Suprapubic skin (tissue), 4 donors: ENCODE measurements at places on chromosomes 2 and 18. TPM values are rescaled to one million over a fixed set of nuclear protein-coding genes. Genes with fewer than 3 reads are reported as not detected.

- DNase-seq = no peak
Observed at GRCh38 chr18:10225300-10225699, 229.1 kb upstream of the APCDD1 start.

DNA sequence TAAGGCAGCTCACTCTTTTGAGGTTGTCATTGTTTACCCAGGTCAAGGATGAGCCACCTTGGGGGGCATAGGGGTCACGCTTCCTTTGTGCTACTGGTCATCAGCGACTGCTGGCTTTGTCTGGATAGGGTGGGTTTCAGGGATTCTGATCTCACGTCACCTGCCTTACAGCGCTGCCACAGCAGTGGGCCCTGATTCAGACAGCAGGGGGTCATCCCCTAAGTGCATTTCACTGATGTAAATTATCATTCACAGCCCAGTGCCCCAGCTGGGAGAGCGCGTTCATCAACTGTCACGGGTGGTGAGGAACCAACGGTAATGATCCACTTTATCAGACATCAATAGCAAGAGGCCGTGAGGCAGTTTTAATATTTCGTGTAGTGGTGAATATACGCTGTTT lies 291.2 kb downstream of the NEDD4L start:
- no peak for DNase-seq

DNA sequence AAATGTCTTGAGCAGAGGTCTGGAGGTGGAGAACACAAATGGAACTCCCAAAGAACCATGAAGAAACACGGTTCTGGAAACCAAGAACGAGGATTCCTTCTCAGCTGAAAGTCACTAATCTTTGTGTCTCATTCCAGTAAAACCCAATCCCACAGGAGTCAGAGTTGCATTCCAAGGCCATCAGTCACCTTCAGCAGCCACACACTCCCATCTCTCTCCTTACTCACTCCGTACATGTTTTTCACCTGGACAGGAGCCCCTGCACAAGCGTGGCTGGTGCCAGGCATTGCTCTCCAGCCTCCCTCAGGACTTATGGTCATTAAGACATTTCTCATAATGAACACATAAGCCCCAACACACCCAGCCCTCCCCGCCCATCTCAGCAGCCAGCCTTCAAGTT lies 175.4 kb upstream of the SIX2 start:
- no peak for DNase-seq

- DNase-seq = no peak
Observed at GRCh38 chr18:31576670-31577069, 15.0 kb upstream of the TTR start.

DNA sequence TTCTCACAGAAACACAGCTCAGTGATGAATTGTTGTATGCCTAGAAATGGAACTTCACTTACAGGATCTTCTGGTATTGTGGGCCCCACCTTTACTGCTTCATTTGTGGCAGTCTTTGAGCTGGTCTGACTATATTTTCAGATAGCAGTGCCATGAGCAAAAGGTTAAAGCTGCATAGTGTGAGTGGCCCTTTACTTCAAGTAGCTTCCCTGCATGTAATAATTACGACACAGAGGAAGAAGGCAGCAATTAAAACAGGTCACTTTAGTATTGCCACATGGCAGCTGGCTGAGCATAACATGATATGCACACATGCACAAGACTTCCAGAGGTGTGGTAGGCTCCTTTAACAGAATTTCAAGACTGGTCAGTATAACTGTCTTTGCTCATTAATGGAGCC lies 426.3 kb upstream of the ZEB2 start:
- DNase-seq = no peak

DNA sequence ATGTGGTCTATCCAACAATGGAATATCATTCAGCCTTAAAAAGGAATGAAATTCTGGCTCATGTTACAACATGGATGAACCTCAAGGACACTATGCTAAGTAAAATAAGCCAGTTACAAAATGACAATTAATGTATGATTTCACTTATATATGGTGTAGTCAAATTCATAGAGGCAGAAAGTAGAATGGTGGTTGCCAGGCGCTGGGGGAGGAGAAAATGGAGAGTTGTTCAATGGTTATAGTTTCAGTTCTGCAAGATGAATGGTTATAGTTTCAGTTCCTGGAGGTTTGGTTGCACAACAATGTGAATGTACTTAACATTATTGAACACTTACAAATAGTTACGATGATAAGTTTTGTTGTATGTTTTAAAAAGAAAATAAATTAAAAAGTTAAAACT lies 79.2 kb upstream of the IL1R2 start:
- no peak for DNase-seq

DNA sequence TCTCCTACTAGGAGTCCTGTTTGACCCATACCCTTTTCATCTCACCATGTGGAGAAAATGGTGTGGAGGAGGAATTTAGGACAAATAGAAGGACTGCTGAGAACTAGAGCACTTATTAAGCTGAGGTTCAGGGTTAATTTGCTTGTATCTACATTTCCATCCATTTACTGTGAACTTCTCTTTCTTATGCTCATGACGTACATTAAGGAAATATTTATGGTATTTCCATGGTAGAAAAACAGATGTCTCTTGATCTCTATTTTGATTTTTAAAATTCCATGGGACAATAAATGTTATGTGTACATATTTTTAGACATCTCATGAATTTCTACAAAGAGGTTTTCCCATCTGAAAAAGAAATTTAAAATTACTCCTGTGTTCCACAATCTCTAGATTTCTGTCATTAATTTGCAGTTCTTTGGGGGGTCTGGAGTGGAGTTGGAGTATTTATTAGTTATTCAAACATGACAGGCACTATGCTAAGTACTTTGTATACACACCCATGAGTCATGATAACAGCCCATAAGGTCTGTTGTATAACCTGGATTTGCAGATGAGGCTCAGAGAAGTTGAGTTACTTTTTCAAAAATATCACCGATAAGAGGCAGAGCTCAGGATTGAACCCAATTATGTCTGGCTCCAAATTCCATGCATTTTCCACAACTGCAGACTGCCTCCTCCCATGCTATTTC lies 112.6 kb downstream of the COPS8 start:
- DNase-seq = no peak

DNA sequence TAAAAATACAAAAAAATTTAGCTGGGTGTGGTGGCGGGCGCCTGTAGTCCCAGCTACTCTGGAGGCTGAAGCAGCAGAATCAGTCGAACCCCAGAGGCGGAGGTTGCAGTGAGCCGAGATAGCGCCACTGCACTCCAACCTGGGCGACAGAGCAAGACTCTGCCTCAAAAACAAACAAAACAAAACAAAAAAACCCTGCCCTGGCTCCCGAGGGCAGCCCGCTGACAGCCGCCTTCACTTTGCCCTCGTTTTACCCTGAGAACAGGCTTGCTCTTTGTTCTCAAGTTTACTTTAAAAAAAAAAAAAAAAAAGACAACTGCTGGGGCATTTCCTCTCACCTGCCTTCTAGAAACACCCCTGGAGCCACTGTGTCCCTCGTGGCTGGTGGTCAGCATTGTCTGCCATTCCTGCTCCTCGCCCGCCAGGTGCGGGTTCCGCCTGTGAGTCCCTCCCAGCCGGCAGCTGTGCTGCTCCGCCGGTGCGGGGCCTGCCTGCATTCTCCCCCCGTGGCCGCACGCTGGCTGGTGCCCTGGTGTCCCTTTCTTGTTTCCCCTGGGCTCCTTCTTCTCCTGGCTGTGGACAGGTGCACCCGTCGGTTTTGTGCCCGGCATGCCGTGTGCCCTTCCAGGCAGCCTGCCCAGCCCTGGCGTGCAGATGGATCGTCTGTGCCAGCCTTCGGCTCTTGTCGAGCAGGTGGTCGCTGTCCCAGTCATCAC lies 105.7 kb downstream of the USP40 start:
- DNase-seq = no peak

GRCh38 chr2:99377879-99378278 lies 40.7 kb downstream of the EIF5B start:
- DNase-seq = no peak

GRCh38 chr18:6373187-6373586 lies 41.5 kb downstream of the L3MBTL4 start:
- DNase-seq = no peak

DNA sequence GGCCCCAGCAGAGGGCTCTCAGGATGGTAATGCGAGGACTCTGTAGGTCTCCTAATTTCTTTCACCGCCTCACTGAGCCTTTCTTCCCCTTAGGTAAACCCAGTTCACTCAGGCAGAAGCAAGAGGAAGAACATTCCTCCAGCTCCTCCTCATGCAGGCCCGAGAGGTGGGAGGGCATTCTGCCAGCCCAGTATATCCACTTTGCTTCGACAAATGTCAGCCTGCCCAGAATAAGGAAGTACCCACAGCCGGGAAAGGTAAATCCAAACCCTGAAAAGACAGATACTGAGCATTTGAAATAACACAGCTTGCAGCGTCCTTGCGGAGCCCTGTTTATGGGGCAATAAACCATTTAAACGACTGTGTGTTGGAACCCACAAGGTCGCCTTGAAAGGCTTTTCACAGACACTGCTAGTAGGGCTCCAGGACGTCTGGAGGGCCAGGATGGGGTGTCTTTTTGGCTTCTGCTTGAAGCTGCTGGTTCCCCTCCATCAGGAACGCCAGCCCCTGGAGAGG lies 63.0 kb upstream of the STPG4 start:
- no peak for DNase-seq

DNA sequence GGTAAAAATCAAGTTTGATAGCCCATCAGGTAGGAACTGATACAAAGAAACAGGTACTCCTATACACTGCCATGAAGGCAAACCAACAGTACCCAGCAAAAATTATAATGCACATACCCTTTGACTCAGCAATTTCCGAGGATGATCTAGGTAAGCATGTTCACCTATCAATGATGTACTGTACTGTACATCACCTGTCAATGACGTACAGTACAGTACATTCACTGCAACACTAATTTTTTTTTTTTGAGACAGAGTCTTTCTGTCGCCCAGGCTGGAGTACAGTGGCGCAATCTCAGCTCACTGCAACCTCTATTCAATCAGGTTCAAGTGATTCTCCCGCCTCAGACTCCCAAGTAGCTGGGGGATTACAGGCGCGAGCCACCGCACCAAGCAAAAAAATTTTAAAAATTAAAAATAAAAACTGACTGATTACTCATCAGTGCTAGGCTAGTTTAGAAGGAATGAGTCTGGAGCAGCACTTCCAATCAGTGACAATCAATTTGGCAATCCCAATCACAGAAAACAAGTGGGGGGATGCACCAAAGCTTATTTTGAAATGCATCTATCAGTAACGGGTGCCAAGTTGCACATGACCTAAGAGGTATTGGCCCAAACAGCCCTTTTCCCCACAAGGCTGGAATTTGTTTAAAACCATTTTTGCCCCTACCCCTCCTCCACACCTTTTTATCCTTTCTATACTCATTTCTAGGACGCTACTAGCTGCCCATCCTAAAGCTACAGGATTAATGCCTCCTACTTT lies 8.2 kb downstream of the SRSF7 start:
- no peak for DNase-seq

DNA sequence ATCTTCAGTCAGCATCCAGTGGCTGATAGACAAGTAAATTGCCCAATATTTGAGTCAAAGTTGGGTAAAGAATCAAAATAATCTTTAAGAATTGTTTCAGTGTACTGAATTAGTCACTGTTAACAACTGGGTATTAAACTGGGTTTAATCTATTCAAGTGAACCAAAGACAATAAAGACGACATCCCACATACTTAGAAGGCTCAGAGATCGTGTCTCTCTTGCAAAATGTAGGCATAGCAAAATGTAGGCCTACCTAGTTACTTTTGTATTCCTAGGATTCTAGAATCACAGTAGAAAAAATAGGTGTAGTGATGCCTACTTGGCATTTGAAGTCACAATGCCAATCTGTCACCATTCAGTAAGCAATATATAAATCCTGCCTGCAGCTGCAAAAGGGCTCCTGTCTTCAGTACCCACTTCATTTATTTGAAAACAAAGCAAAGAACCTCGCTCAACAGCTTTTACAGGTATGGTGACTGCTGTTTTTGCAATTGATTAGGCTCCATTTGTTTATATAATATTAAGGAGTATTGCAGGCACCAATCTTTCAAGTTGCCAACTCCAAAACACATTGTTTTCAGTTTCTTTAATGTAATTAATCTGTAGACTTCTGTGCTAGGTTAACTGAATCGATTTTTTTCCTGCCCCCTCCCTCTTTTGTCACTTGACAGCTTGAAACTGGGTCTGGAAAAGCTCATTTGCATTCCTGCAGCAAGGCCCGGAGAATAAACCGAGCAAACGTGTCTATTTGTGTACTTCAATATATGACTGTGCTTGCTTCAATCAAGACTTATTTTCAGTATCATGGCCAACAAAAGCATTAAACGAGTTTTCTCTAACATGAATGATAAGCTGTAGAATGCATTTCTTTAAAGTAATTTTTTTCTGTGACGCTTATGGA lies 1074.9 kb downstream of the TDRD15 start:
- DNase-seq = no peak

DNA sequence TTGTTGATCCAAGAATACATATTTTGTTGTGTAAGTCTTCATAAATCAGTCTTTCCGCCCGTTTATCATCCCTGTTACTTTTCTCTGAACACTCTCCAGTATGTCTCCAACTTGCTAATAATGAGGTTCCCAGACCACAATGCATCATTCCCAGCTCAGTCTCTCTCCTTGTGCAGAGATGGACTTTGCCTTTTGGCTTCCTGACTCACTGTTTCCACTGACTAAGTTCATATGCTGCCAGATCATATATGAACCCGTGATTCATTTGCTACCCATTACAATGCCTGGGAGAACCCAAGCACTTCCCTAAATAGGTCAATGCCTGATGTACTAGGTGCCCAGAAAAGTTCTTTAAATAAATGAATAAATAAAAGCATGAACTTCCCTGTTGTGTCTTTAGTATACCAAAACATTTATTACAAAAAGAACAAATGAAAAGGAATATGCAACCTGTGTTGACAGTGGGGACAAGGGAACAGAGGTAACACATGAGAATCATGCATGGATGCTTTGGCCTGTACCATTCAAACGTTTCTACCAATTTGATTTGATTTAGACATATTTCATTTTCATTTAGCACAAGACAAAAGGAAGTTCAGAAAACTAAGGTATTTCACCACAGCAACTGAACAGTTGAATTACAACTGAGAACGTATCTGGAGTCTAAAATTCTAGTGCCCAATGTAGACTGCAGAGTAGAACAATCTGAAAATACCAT lies 215.4 kb upstream of the HNRNPA3 start:
- DNase-seq = no peak

- DNase-seq = no peak
Observed at GRCh38 chr2:3377279-3377611, 373 bp downstream of the EIPR1 start.

DNA sequence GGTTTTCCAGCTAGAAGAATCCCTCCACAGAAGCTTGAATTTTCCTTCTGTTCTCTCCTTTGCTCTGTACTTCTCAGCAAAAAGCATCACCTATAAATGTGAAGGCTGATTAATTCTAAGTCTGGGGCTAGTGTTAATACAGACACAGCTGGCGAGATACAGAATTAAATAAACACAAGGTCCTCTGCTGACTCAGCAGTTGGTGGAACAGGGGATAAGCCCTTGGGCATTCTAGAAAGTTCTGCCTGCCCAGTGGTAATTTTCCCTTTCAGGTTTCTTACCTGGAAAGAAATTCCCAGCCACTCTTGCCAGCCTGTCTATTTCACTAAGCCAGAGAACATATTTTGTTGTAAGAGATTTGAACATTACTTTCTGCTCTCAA lies 175.3 kb upstream of the MSH6 start:
- DNase-seq = no peak

SERPINB12 gene
- 14.8 TPM for total RNA-seq

HOXD11 gene
- not detected for total RNA-seq

MYL1 gene
- total RNA-seq = not detected

ANKRD30B gene
- total RNA-seq = not detected

POTEJ gene
- not detected for total RNA-seq

ASPRV1 gene
- 389 TPM for total RNA-seq

ITPRIPL1 gene
- total RNA-seq = 0.86 TPM

ST8SIA5 gene
- total RNA-seq = not detected
